ENCODE measurements at places on chromosomes 2 and 18. TPM values are rescaled to one million over a fixed set of nuclear protein-coding genes. Genes with fewer than 3 reads are reported as not detected.

SERPINB10 gene
- total RNA-seq = not detected

PCARE gene
- total RNA-seq = under 0.01 TPM

RAB6C gene
- not detected for total RNA-seq

CREG2 gene
- total RNA-seq = under 0.01 TPM

DNA sequence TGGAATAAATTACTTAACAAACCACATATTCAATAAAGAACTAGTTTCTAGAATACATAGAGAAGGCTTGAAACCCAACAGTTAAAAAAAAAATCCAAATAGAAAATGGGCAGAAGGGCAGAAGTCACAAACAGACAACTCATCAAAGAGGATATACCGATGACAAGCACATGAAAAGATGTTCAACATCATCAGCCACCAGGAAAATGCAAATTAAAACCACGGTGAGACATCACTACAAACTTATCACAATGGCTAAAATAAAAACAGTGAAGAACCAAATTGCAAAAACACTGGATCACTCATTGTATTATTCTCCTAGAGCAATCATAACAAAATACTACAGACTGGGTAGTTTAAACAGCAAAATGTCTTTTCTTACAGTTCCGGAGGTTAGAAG lies 14.5 kb downstream of the SESTD1 start:
- H3K27ac ChIP-seq = no peak overlapping the region
- DNase-seq = no peak
- no peaks in the 10 kb centered on the region for H3K27me3 ChIP-seq
- H3K4me3 ChIP-seq = no peak overlapping the region
- H3K4me1 ChIP-seq = no peaks in the 10 kb centered on the region

DNA sequence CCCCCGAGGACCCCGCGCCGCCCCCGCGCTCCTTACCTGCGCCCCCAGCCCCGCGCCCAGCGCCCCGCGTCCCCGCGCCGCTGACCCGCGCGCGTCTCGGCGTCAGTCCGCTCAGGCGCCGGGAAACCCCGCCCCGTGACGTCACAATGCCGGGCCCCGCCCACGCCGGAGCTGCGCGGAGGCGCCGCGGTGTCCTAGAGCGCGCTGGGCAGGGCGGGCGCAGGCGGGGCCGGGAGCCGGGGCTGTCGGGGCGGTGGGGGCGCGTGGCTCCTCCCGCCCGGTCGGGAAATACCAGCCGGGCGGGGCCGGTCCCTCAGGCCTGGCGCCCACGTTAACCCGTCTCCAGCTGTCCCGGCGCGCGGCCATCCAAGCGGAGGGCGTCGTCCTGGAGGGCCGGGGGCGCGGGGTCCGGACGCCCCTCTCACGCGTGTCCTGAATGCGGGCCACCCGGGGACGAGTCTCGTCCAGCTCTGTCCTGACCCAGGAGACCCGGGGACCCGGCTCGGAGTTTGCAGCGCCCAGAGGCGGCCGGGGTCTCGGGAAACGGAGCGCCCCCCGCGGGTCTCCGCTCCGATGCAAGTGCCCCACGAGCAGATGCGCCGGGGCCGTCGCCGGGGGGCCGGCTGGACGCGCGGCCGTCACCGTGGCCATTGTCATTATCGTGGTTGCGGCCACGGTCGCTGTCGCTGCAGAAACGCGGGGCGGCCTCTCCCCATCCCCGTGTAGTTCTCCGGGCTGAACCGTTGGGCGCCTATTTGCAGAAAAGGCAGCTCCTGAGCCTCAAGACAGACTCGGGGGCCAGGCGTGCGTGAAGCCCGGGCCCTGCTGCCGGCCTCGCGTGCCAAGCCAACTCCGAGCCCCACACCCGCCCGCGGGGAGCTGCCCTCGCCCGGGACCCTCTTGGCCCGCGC lies at the start of gene SLC66A2:
TSS of gene SLC66A2 (minus strand) at position 109 of the 911 bp plus-strand sequence. CDS start 727 bp downstream, outside the sequence.
- no peaks in the 10 kb centered on the region for H3K27me3 ChIP-seq
- H3K4me1 ChIP-seq = peaks cover 5% of the 10 kb centered on the region
- peak; percentile 81 for DNase-seq
- H3K4me3 ChIP-seq = peak within 1 kb of the TSS; percentile 78
- peak within 1 kb of the TSS; percentile 81 for H3K27ac ChIP-seq

GRCh38 chr2:169845016-169845415 lies 17.8 kb downstream of the UBR3 start:
- H3K4me1 ChIP-seq = no peaks in the 10 kb centered on the region
- H3K27me3 ChIP-seq = no peaks in the 10 kb centered on the region
- H3K4me3 ChIP-seq = no peak overlapping the region
- H3K27ac ChIP-seq = no peak overlapping the region
- H3K36me3 ChIP-seq = no peaks in the 10 kb centered on the region
- DNase-seq = no peak

GRCh38 chr2:151157000-151157735 lies 104.5 kb downstream of the RBM43 start:
- DNase-seq = no peak
- H3K36me3 ChIP-seq = no peaks in the 10 kb centered on the region
- H3K27me3 ChIP-seq = no peaks in the 10 kb centered on the region
- no peak overlapping the region for H3K4me3 ChIP-seq
- no peaks in the 10 kb centered on the region for H3K4me1 ChIP-seq

GRCh38 chr2:204187229-204188083 lies 250.9 kb downstream of the ICOS start:
- no peak overlapping the region for H3K27ac ChIP-seq
- H3K27me3 ChIP-seq = no peaks in the 10 kb centered on the region
- H3K36me3 ChIP-seq = no peaks in the 10 kb centered on the region
- H3K4me1 ChIP-seq = no peaks in the 10 kb centered on the region
- no peak for DNase-seq
- H3K4me3 ChIP-seq = no peak overlapping the region

- H3K4me1 ChIP-seq = peaks cover 2% of the 10 kb centered on the region
- H3K4me3 ChIP-seq = no peak overlapping the region
- H3K27me3 ChIP-seq = no peaks in the 10 kb centered on the region
- no peak for DNase-seq
Measured at GRCh38 chr2:172462849-172463381, 35.5 kb downstream of the ITGA6 start.

DNA sequence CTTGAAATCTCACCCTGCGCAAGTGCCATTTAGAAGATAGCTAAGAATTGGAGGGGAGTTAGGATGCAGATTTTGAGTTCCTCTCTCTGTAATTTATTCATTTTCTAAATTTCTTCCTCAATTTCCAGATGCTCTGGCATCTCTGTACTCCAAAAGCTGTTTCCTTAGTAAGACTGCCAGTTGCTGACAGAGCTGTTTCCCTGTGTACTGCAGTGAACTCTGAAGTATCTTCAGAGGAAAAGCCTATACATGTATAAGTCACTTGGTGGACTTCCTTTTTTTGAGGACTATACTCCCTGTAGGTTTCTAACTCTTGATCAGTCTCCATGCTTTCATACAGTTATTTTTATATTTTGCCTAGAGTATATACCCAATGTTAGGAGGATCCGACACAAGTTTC lies 1.5 kb upstream of the RESP18 start:
- no peaks in the 10 kb centered on the region for H3K36me3 ChIP-seq
- no peak overlapping the region for H3K27ac ChIP-seq
- DNase-seq = no peak
- peaks cover 26% of the 10 kb centered on the region for H3K27me3 ChIP-seq
- no peak overlapping the region for H3K4me3 ChIP-seq

- H3K4me3 ChIP-seq = no peak overlapping the region
- no peaks in the 10 kb centered on the region for H3K36me3 ChIP-seq
- H3K27ac ChIP-seq = no peak overlapping the region
- DNase-seq = no peak
- H3K4me1 ChIP-seq = no peaks in the 10 kb centered on the region
Measured at GRCh38 chr2:183495589-183496267, 371.5 kb downstream of the NUP35 start.

- H3K4me3 ChIP-seq = no peak overlapping the region
- no peak overlapping the region for H3K27ac ChIP-seq
- no peaks in the 10 kb centered on the region for H3K36me3 ChIP-seq
- DNase-seq = peak; percentile 59
Measured at GRCh38 chr2:55948176-55948923, 24.8 kb upstream of the EFEMP1 start.

DNA sequence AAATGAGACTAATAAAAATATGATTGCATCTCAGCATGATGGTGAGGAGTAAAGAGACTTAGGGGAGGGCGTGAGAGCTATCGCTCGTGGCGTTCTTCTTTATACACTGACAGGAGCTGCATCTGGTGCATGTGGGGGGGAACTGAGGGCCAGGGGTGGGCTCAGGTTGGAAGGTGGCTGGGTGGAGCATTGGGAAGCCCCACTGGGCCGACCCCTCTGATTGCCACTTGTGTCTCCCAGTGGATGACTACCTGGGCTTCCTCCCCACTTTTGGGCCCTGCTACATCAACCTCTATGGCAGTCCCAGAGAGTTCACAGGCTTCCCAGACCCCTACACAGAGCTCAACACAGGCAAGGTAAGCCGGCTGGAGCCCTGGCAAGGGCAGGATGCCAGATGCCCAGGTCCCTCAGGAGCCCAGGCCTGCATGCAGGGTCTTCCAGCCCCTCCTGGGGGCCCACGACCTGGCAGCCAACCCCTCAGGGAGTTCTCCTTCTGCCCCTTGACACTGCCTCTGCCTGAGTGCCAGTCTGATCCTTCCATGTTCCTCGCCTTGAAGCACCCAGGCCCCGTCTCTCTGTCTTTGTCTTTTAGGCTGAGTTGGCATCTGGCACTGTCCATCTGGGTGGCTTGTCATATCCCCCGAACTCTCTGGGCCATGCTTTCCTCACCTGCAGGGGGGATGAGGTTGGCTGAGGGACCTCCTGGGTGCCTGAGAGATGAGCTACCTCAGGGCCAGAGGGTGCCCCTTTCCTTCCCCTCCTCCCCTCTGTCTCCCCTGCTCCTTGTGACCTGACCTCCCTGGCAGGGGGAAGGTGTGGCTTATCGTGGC lies 97.7 kb downstream of the DYSF start:
- peaks cover 3% of the 10 kb centered on the region for H3K27me3 ChIP-seq
- H3K4me3 ChIP-seq = no peak overlapping the region
- H3K4me1 ChIP-seq = no peaks in the 10 kb centered on the region
- no peak for DNase-seq
- H3K36me3 ChIP-seq = no peaks in the 10 kb centered on the region

- no peak for DNase-seq
- no peaks in the 10 kb centered on the region for H3K27me3 ChIP-seq
- H3K27ac ChIP-seq = no peak overlapping the region
Measured at GRCh38 chr2:27652341-27652740, 11.1 kb downstream of the SUPT7L start.

DNA sequence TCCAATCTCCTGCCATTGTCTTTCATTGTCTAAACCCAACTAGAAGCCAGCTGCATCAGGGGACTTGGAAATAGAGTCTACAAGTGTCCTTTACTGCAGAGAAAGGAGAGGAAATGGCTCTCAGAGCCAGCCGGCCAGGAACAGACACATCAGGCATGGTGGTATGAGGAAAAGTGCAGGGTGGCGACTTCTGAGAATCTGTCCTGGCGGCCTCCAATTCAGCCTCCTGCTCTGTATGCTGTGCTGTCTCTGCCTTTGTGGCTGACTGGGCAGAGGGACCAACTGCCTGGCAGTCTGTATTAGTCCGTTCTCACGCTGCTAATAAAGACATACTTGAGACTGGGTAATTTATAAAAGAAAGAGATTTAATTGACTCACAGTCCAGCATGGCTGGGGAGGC lies 36.8 kb upstream of the AQP4 start:
- no peaks in the 10 kb centered on the region for H3K36me3 ChIP-seq
- DNase-seq = no peak

DNA sequence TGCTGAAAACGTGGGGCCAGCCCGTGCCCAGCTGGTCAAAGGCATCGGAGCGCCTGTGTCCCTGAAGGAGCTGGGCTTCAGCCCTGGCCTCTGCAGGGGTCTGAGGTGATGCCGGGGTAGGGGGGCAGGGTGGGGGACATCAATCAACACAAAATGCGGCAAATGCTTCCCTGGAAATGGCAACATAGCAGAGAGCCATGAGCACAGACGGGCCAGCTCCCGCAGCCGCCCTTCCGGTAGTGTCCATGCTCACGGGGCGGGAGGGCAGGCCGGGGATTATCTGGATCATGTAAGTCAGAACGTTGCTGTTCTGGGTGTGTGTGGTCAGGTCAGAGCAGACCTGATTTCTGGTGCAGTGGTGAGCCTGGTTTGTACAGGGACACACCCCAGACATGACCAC lies 56.5 kb upstream of the TWIST2 start:
- H3K36me3 ChIP-seq = no peaks in the 10 kb centered on the region
- no peak for DNase-seq
- H3K4me3 ChIP-seq = no peak overlapping the region
- peaks cover 6% of the 10 kb centered on the region for H3K4me1 ChIP-seq
- H3K27ac ChIP-seq = no peak overlapping the region
- H3K27me3 ChIP-seq = peaks cover under 1% of the 10 kb centered on the region

- no peak overlapping the region for H3K4me3 ChIP-seq
- H3K36me3 ChIP-seq = no peaks in the 10 kb centered on the region
- DNase-seq = no peak
- no peaks in the 10 kb centered on the region for H3K27me3 ChIP-seq
- no peak overlapping the region for H3K27ac ChIP-seq
- H3K4me1 ChIP-seq = no peaks in the 10 kb centered on the region
Measured at GRCh38 chr2:159873258-159873657, 75.2 kb upstream of the CD302 start.

DNA sequence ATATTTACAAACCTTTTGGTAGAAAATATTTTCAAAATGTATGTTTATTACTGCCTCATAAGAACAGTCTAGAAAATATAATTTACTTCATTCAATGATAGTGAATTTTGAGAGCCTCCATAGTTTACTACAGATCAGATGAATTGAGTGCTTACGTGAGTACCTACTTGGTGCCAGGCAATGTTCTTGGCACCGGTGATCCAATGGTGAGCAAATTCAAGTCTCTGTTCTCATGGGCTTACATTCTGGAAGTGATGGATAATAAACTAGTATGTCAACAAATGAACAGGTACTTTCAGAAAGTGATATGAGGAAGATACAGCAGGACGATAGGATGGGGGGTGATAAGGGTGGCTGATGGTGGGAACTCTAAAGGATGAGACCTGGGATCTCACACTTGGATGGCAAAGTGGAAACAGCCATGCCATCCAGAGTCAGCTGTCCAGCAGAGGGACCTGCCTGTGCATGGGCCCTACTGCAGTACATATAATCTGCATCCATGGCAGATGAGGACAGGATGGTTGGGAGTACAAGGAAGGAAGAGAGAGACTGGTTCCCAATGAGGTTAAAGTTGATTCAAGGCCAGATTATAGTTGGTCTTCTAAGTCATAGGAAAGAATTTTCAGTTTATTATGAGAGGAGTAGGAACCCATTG lies 277.0 kb downstream of the NEDD4L start:
- H3K27ac ChIP-seq = no peak overlapping the region
- no peaks in the 10 kb centered on the region for H3K27me3 ChIP-seq
- H3K4me1 ChIP-seq = peaks cover 5% of the 10 kb centered on the region
- H3K4me3 ChIP-seq = no peak overlapping the region
- H3K36me3 ChIP-seq = no peaks in the 10 kb centered on the region
- no peak for DNase-seq

- H3K4me1 ChIP-seq = no peaks in the 10 kb centered on the region
- H3K4me3 ChIP-seq = no peak overlapping the region
- no peaks in the 10 kb centered on the region for H3K27me3 ChIP-seq
- H3K27ac ChIP-seq = no peak overlapping the region
- H3K36me3 ChIP-seq = no peaks in the 10 kb centered on the region
Measured at GRCh38 chr2:151091583-151091982, 170.1 kb downstream of the RBM43 start.

GRCh38 chr18:21602299-21602587 lies 1.7 kb upstream of the ESCO1 start:
- no peaks in the 10 kb centered on the region for H3K36me3 ChIP-seq
- DNase-seq = no peak
- no peaks in the 10 kb centered on the region for H3K27me3 ChIP-seq
- H3K4me3 ChIP-seq = no peak overlapping the region
- peaks cover 4% of the 10 kb centered on the region for H3K4me1 ChIP-seq
- H3K27ac ChIP-seq = no peak overlapping the region
